Adrenal gland (tissue), 19 donors: ENCODE measurements at places on chromosomes 4 and X. TPM values are rescaled to one million over a fixed set of nuclear protein-coding genes. Genes with fewer than 3 reads are reported as not detected.

DNA sequence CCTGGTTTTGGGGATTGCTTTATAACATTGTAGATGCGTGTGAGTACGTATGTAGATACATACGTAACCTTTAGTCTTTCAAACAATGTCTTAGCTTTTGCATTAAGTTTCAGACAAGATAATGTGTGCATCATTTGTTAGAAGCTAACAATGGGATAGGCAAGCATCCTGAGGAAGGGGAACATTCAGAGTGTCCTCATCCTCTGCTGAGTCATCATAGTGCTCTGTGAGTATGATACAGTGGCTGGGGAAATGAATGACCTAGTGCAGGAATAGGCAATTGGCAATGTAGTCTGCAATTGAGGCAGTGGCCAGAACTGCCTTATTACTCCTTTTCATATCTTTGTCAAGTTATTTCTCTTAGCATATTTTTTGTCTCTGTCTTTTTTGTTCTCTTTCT is 7.3 kb downstream of the NAP1L5 start:
- H3K27me3 ChIP-seq: no peaks in the 10 kb centered on the region
- peak overlapping the region; percentile 32 for H3K27ac ChIP-seq
- no peak overlapping the region for H3K4me3 ChIP-seq
- no peak for DNase-seq
- H3K36me3 ChIP-seq: no peaks in the 10 kb centered on the region

NUP62CL gene
- 3.8 TPM for polyA plus RNA-seq

GRCh38 chrX:43655151-43656004 is 721 bp upstream of the MAOA start:
- H3K27ac ChIP-seq: peak overlapping the region; percentile 57
- H3K36me3 ChIP-seq: no peaks in the 10 kb centered on the region
- no peaks in the 10 kb centered on the region for H3K4me1 ChIP-seq
- DNase-seq: peak; percentile 52
- no peaks in the 10 kb centered on the region for H3K27me3 ChIP-seq

SGMS2 gene
- 1.0 TPM for polyA plus RNA-seq

- no peak overlapping the region for H3K4me3 ChIP-seq
- H3K36me3 ChIP-seq: no peaks in the 10 kb centered on the region
- H3K27me3 ChIP-seq: no peaks in the 10 kb centered on the region
- no peak overlapping the region for H3K27ac ChIP-seq
Observed at GRCh38 chr4:102339018-102339417, 6.3 kb downstream of the SLC39A8 start.

PAGE4 gene
- polyA plus RNA-seq: 9.7 TPM

F8A2 gene
- polyA plus RNA-seq: not detected

DNA sequence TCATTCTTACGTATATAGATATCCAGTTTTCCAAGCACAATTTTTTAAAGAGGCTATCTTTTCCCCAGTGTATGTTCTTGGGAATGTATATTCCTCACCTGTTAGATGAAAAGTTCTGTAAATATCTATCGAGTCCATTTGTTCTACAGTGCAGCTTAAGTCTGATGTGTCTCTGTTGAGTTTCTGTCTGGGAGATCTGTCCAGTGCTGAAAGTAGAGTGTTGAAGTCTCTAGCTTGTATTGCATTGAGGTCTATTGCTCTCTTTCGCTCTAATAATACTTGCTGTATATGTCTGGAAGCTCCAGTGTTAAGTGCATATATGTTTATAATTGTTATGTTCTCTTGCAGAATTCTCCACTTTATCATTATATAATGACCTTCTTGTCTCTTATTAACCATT is 373.1 kb downstream of the PPARGC1A start:
- no peaks in the 10 kb centered on the region for H3K36me3 ChIP-seq
- H3K27me3 ChIP-seq: no peaks in the 10 kb centered on the region

GRCh38 chrX:150958177-150958576 is 25.0 kb upstream of the HMGB3 start:
- H3K27ac ChIP-seq: no peak overlapping the region
- H3K36me3 ChIP-seq: no peaks in the 10 kb centered on the region
- no peak overlapping the region for H3K4me3 ChIP-seq
- peaks cover 7% of the 10 kb centered on the region for H3K27me3 ChIP-seq
- peak; percentile 55 for DNase-seq

DNA sequence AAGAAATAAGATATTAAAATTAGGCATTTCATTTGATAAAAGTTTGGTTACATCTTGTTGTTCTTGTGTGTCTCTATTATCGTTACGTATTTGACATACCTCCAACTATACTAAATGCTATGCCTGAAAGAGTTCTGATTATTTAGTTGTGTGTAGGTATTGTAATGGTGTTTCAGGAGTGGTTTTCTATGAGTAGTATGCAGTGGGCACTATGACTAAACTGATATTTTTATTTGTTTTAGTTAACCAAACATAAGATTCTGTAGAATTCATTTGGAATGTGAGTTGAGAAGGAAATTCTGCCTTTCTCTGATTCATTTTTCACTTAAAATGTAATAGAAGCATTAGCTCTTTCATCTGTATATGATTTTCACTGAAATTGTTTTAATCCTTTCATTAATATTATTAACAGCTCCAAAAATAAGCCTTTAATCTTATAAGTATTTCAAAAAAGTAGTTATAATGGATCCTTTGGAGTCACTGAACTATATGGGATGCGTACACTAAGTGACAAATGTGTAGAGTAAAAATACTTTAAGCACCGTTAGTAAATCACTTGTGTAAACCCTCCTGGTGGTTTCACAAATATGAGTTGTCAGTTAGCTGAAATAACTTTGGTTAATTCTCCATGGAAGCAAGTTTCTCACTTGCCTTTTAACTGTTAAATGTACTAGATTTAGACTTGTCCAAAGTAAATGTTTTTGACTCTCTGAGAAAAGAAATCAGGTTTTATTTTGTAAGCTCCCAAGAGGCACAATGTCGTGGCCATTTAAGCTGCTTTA is 388.7 kb downstream of the ADGRL3 start:
- H3K4me3 ChIP-seq: no peak overlapping the region
- H3K27me3 ChIP-seq: no peaks in the 10 kb centered on the region
- no peak for DNase-seq
- no peaks in the 10 kb centered on the region for H3K4me1 ChIP-seq
- no peak overlapping the region for H3K27ac ChIP-seq

CTPS2 gene
- 10.9 TPM for polyA plus RNA-seq

NEXMIF gene
- 2.5 TPM for polyA plus RNA-seq
